ENCODE measurements at places on chromosomes 12 and 14. TPM values are rescaled to one million over a fixed set of nuclear protein-coding genes. Genes with fewer than 3 reads are reported as not detected.

PLD4 gene
- 0.09 TPM for total RNA-seq

AQP2 gene
- total RNA-seq = not detected

TSPAN19 gene
- total RNA-seq = not detected

CEBPE gene
- total RNA-seq = not detected

TMEM30B gene
- total RNA-seq = 0.14 TPM

STXBP6 gene
- total RNA-seq = 7.3 TPM

CLEC2B gene
- 22.3 TPM for total RNA-seq

FITM1 gene
- not detected for total RNA-seq

RNASE2 gene
- total RNA-seq = not detected

P2RX2 gene
- not detected for total RNA-seq

MDM1 gene
- total RNA-seq = 9.7 TPM

SLC7A8 gene
- 2.3 TPM for total RNA-seq

KLHL33 gene
- 0.18 TPM for total RNA-seq

INHBE gene
- 12.7 TPM for total RNA-seq

SLCO1A2 gene
- not detected for total RNA-seq

UNG gene
- 18.1 TPM for total RNA-seq

CLEC14A gene
- 3.6 TPM for total RNA-seq

RASAL1 gene
- total RNA-seq = not detected

APAF1 gene
- total RNA-seq = 18.4 TPM

COA8 gene
- 17.1 TPM for total RNA-seq

CCDC177 gene
- under 0.01 TPM for total RNA-seq

NXPH4 gene
- 0.65 TPM for total RNA-seq

NINJ2 gene
- 3.1 TPM for total RNA-seq

PTPN11 gene
- 130 TPM for total RNA-seq

ACRBP gene
- 0.28 TPM for total RNA-seq

PRIMA1 gene
- total RNA-seq = not detected

NAV3 gene
- 42.1 TPM for total RNA-seq

LRRC9 gene
- not detected for total RNA-seq

GALC gene
- 26.4 TPM for total RNA-seq

SLC39A2 gene
- total RNA-seq = under 0.01 TPM

LARP4 gene
- 36.8 TPM for total RNA-seq

KLRF1 gene
- 0.18 TPM for total RNA-seq

LAG3 gene
- total RNA-seq = 0.14 TPM

RPGRIP1 gene
- not detected for total RNA-seq

SLC10A1 gene
- total RNA-seq = not detected

SLCO1B3 gene
- total RNA-seq = not detected

DCN gene
- total RNA-seq = 1,181 TPM

SLC6A13 gene
- 0.14 TPM for total RNA-seq

VWF gene
- 3.7 TPM for total RNA-seq

SPTLC2 gene
- total RNA-seq = 15.8 TPM

STAT6 gene
- 75.2 TPM for total RNA-seq

CD27 gene
- total RNA-seq = 0.14 TPM

KRT83 gene
- total RNA-seq = not detected

PRB2 gene
- total RNA-seq = not detected
